ENCODE measurements at places on chromosomes 1 and 21. TPM values are rescaled to one million over a fixed set of nuclear protein-coding genes. Genes with fewer than 3 reads are reported as not detected.

ETNK2 gene
- total RNA-seq, result 1.6 TPM

DNA sequence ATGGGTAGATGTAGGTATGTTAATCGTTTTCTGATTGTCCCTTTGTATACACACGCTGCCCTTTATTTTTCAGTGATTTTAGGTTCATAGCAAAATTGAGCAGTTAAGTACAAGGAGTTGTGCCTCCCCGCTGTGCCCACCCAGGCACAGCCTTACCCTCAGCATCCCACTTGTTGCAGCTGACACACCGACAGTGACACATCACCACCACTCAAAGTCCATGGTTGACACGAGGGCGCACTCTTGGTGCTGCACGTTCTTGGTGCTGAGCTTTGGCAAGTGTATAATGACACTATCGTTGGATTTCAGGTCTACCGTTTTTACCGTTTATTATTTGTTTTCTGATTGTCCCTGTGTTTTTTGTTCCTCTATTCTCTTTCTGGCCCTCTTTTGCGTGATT is 15.6 kb downstream of the C1orf159 start:
- peaks cover 58% of the 10 kb centered on the region for H3K4me1 ChIP-seq
- H3K36me3 ChIP-seq, result peaks cover 25% of the 10 kb centered on the region
- peak overlapping the region; percentile 47 for H3K27ac ChIP-seq
- no peak for DNase-seq
- peaks cover 3% of the 10 kb centered on the region for H3K27me3 ChIP-seq
- H3K4me3 ChIP-seq, result no peak overlapping the region

GRCh38 chr1:44485229-44485933 is 80.3 kb downstream of the RNF220 start:
- no peak overlapping the region for H3K4me3 ChIP-seq
- no peak overlapping the region for H3K27ac ChIP-seq
- DNase-seq, result no peak
- H3K4me1 ChIP-seq, result no peaks in the 10 kb centered on the region
- no peaks in the 10 kb centered on the region for H3K36me3 ChIP-seq

GRCh38 chr1:7688659-7689058 is 82.4 kb upstream of the VAMP3 start:
- no peaks in the 10 kb centered on the region for H3K4me1 ChIP-seq
- peaks cover 6% of the 10 kb centered on the region for H3K27me3 ChIP-seq
- no peak for DNase-seq
- H3K4me3 ChIP-seq, result no peak overlapping the region

NUAK2 gene
- total RNA-seq, result 4.4 TPM

GRCh38 chr1:162147760-162148159 is 78.3 kb downstream of the NOS1AP start:
- H3K4me1 ChIP-seq, result no peaks in the 10 kb centered on the region
- H3K27me3 ChIP-seq, result peaks cover 12% of the 10 kb centered on the region
- DNase-seq, result no peak
- no peak overlapping the region for H3K4me3 ChIP-seq
- no peaks in the 10 kb centered on the region for H3K36me3 ChIP-seq

DNA sequence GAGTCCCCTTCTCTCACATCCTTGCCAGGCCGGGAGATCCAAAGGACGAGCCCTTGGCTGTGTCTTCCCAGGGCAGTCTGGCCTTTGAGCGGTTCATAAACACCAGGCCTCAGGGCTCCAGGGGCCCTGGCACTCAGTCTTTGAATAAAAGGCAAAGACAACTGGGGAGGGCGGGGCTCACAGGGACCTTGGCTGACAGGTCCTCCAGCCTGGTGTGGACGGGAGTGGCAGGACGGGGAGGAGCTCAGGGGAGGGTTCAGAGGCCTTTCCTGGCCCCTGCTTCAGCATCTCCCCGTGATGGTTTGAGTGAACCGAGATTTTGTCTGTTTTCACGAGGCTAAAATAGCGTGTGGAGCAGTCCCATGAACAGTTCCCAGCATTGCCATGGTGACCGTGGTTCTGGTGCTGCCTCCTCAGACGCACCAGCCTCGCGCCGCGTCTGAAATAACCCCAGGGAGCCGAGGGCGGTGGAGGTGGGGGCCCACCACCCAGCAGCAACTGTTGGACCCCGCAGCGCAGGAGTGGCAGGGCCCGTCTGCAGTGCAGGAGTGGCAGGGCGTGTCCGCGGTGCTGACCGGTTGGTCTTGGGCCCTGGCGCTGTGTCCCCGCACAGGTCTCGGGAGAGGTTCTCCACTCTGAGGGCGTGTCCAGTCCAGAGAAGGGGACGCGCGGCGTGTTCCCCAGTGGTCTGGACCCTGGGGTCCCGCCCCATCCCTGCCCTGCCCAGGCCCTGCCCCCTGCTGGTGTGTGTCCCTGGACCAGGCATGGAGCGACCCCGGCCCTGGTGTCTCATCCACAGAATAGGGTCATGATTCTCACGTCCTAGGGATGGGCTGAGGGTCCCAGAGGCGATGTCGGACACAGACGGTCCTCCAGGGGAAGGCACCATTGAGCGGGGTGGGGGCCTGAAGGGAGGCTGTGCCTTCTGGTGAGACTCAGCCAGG is 7.1 kb upstream of the PRKCZ start:
- H3K27ac ChIP-seq, result no peak overlapping the region
- peaks cover 3% of the 10 kb centered on the region for H3K27me3 ChIP-seq
- H3K36me3 ChIP-seq, result no peaks in the 10 kb centered on the region

- no peaks in the 10 kb centered on the region for H3K4me1 ChIP-seq
- H3K27ac ChIP-seq, result no peak overlapping the region
- H3K27me3 ChIP-seq, result peaks cover 6% of the 10 kb centered on the region
- no peak overlapping the region for H3K4me3 ChIP-seq
These were observed 171.8 kb downstream of the IER5 start for GRCh38 chr1:181260271-181260670.

- peak overlapping the region; percentile 69 for H3K4me3 ChIP-seq
- H3K4me1 ChIP-seq, result peaks cover 93% of the 10 kb centered on the region
- peak overlapping the region; percentile 98 for H3K27ac ChIP-seq
- H3K36me3 ChIP-seq, result peaks cover 39% of the 10 kb centered on the region
- H3K27me3 ChIP-seq, result no peaks in the 10 kb centered on the region
These were observed 10.8 kb downstream of the MCL1 start for GRCh38 chr1:150568594-150568966.

DNA sequence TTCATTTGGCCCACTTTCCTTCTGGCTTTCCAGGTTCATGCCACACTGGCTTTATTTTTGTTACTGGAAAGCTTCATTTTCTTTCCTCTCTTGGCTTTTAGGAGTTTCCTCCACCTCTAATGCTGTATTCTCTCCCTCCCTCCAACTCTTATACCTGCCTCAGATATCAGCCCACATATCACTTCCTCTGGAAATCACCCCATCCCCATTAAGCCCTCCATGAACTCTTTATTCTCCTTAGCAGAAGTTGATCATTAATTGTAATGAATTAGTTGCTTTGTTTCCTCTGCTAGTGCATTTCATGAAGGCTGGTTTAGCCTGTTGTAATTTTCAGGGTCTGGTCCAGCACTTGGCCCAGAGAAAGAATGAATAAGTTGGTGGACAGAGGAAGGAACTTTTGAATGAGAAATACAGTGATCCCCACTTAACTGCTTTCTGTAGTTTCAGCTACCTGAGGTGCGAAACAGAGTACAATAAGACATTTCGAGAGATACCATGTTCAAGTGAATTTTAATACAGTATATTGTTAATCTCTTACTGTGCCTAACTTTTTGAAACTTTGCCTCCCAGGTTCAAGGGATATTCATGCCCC is 1.7 kb downstream of the SOAT1 start:
- H3K4me1 ChIP-seq, result peaks cover 54% of the 10 kb centered on the region
- H3K27me3 ChIP-seq, result no peaks in the 10 kb centered on the region
- peak overlapping the region; percentile 91 for H3K27ac ChIP-seq
- H3K36me3 ChIP-seq, result peaks cover 4% of the 10 kb centered on the region
- no peak for DNase-seq
- peak overlapping the region; percentile 97 for H3K4me3 ChIP-seq

GRCh38 chr1:167618366-167618765 is 11.7 kb upstream of the RCSD1 start:
- H3K4me1 ChIP-seq, result peaks cover 57% of the 10 kb centered on the region
- peaks cover 5% of the 10 kb centered on the region for H3K36me3 ChIP-seq
- H3K27me3 ChIP-seq, result no peaks in the 10 kb centered on the region
- H3K4me3 ChIP-seq, result no peak overlapping the region
- no peak for DNase-seq

GRCh38 chr1:84253891-84254290 is 47.6 kb upstream of the SAMD13 start:
- H3K36me3 ChIP-seq, result no peaks in the 10 kb centered on the region
- no peaks in the 10 kb centered on the region for H3K4me1 ChIP-seq
- DNase-seq, result no peak
- H3K27me3 ChIP-seq, result no peaks in the 10 kb centered on the region

LCE1B gene
- total RNA-seq, result not detected

SPRR2F gene
- not detected for total RNA-seq

- no peak for DNase-seq
- no peaks in the 10 kb centered on the region for H3K27me3 ChIP-seq
- no peak overlapping the region for H3K27ac ChIP-seq
- no peaks in the 10 kb centered on the region for H3K36me3 ChIP-seq
- no peaks in the 10 kb centered on the region for H3K4me1 ChIP-seq
- no peak overlapping the region for H3K4me3 ChIP-seq
These were observed 166.3 kb downstream of the ETS2 start for GRCh38 chr21:38972078-38972477.

DNA sequence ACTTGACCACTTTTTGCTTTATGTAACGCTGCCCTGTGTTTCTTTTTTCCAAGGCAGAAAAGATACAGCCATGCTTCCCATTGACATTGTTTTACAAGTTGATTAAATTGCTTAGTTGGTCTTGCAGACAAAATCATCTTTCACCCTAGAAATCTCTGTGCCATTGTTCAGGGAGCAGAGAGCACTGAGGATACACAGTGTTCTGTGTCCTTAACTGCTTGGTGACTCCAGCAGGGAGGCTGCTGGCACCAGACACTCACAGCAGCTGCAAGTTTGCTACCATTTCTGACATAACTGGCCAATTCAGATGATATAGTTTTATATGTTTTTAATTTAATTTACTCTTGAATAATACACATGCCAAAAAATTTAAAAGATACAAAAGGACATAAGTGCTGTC is 118.7 kb downstream of the RGS2 start:
- no peaks in the 10 kb centered on the region for H3K36me3 ChIP-seq
- H3K27me3 ChIP-seq, result no peaks in the 10 kb centered on the region
- no peak overlapping the region for H3K4me3 ChIP-seq
- DNase-seq, result no peak

MAEL gene
- 0.19 TPM for total RNA-seq

- H3K27me3 ChIP-seq, result no peaks in the 10 kb centered on the region
- H3K4me1 ChIP-seq, result peaks cover 5% of the 10 kb centered on the region
- H3K36me3 ChIP-seq, result no peaks in the 10 kb centered on the region
- no peak for DNase-seq
These were observed 34.5 kb upstream of the SOD1 start for GRCh38 chr21:31624961-31625491.

KLHDC8A gene
- total RNA-seq, result not detected

DNA sequence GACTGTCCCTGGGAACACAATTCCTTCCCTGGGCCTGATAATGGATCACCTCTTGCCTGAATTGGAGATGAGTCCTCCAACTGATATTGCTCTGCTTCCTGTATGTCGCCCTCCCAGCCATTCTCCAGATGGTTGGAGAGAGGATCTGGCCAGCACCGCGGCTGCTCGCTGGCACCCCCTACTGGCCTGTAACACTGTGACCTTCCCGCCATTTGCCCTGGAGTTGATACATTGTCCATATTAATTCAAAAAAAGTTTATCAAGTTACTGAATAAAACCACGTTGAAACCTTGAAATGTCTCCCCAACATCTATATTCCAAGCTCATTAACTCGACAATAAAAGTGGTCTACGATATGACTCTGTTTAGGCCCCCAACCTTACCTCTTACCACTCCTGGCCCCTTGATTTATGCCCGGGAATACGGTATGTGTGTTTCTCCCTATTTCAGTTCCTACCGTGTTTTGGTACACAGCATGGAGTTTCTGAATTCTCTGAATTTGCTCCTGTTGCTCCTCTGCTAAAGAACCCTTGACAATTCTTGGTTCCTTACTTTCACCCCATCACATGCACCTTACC is 241.8 kb upstream of the KIAA0040 start:
- DNase-seq, result peak; percentile 22
- no peaks in the 10 kb centered on the region for H3K4me1 ChIP-seq
- peaks cover 24% of the 10 kb centered on the region for H3K27me3 ChIP-seq
- no peak overlapping the region for H3K27ac ChIP-seq

- no peaks in the 10 kb centered on the region for H3K4me1 ChIP-seq
- H3K36me3 ChIP-seq, result no peaks in the 10 kb centered on the region
- DNase-seq, result no peak
These were observed 147.9 kb upstream of the RGS18 start for GRCh38 chr1:192010406-192010805.

KCNQ4 gene
- 0.45 TPM for total RNA-seq

Data from activated CD4-positive, alpha-beta memory T cell treated with anti-CD3 and anti-CD28 coated beads for 36 hours (primary cell).